ENCODE measurements at places on chromosomes 3 and 15. TPM values are rescaled to one million over a fixed set of nuclear protein-coding genes. Genes with fewer than 3 reads are reported as not detected.

GRCh38 chr3:123353850-123354233 is 95.0 kb downstream of the ADCY5 start:
- DNase-seq, result no peak

DNA sequence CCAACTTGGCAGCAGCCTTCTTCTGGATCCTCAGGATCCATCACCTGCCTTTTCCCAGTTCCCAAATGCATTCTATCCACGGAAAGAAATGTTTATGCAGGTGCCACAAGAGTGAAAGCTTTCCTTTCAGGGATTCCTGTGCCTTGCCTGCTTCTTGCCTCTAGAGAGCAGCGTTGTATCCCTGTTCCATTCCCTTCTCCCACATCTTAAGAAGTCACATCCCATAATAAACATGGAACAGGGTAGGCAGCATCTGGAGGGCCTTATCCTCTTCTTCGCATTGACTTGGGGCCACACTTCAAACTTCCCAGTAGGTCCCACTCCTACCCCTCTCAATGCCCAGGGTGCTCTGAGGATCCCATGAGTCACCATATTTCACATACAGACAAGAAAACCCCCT is 72.7 kb upstream of the DCLK3 start:
- no peak for DNase-seq

DNA sequence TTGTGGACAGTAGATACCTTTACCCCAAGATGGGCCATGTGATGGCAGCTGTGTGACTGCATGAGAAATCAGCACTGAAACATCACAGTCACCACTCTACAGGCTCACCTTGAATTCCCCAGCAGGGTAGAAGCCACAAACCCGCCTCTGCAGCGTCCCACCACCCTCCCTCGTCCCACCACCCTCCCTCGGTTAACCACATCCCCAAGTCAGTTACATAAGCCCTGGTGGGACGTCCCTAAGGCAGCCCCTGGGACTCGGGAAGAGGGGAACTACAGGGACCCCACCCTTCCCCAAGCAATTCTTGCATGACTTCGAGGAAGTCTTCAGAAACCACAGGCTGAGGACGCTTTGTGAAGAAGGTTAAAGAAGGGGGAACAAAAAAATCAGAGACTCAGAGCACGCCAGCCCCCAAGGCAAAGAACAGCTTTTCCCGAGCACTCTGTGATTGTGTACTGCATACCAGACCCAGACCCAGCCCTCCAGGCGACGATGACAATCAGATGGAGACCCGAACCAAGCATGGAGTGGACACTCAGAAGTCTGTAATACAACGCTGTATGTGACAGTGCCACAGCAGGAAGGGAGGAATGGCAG is 60.5 kb downstream of the SH3BP5 start:
- peak; percentile 94 for DNase-seq

DNA sequence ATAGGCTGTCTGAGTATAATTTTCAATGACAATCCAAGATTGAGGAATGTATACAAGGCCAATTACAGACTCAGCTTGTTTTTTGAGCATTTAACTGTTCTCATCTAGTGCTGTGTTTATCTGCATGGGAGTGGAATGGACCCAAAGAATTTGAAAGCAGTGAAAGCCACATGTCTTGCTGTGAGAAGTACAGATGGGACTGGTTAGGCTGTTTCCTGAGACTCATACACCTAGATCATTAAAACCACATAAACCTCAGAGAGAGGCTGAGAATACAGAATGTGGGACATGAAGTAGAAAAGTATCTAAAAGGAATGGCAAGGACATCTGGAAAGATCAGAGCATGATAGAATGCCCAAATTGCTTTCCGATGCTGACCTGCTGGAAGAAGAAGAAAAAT is 224.6 kb downstream of the NLGN1 start:
- no peak for DNase-seq

DNA sequence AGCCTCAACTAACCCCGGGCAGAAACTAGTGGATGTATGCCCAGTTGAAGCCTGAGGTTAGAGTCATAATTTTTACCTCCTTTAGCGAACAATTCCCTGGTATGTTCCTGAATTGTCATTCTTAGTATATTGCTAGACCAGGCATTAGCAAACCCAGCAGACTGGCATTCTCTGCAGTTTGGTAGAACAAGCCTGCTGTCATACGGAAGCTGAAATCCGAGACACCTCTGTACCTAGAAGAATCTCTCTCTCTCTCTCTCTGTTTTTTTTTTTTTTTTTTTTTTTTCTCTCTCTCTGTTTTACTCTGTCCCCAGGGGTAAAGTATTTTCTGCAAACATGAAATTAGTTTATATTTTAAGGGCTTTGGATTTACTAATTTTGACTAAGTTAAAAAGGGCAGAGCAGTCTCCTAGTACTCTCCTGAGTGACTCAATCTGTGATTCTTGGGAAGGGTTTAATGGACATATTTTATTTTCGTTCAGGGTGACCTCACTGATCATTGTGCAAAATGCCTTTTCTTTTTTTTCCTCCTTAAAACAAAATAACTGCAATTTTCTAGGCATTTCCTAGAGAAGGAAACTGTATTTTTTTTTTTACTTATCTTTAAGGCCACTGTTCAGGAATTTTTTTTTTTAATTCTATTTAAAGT is 133.6 kb upstream of the ICE2 start:
- DNase-seq, result no peak

- DNase-seq, result peak; percentile 10
Observed at GRCh38 chr3:29554566-29554965, 273.7 kb downstream of the RBMS3 start.

The AGBL1 gene
- total RNA-seq, result not detected

The FGF12 gene
- not detected for total RNA-seq

GRCh38 chr3:170636400-170636973 is 50.6 kb upstream of the SLC7A14 start:
- no peak for DNase-seq
